ENCODE measurements at places on chromosomes 2 and 18.
A peak's percentile ranks its signal among the peaks of the same experiment; 100 is the strongest.

DNA sequence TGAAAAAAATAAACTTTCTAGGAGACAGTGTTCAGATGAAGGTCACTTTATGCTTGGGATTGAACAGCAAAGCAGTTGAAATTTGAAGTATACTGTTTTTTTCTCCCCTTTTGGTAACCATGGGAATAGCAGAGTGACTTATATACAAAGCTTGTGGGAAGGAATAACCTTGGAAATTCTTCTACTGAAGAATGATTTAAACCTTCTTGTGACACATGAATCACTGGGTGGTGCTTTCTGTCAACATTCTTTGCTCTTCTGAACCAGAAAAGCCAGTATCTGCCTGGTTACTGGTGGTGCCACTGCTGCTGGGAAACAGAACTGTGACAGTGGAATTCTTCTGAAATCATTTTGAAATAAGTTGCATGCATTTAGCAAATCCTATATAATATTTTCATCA, 39.4 kb upstream of the RND3 start:
- DNase-seq = no peak

- no peak for DNase-seq
These were observed 103.3 kb downstream of the COL6A3 start for GRCh38 chr2:237310515-237311114.

GRCh38 chr2:138626148-138626547, 124.6 kb downstream of the SPOPL start:
- no peak for DNase-seq

- DNase-seq = no peak
These were observed 20.5 kb downstream of the SETBP1 start for GRCh38 chr18:44701227-44701626.

- no peak for DNase-seq
These were observed at the start of gene OTOF for GRCh38 chr2:26477911-26478253. TSS of gene OTOF (minus strand) at chr2:26478124.

DNA sequence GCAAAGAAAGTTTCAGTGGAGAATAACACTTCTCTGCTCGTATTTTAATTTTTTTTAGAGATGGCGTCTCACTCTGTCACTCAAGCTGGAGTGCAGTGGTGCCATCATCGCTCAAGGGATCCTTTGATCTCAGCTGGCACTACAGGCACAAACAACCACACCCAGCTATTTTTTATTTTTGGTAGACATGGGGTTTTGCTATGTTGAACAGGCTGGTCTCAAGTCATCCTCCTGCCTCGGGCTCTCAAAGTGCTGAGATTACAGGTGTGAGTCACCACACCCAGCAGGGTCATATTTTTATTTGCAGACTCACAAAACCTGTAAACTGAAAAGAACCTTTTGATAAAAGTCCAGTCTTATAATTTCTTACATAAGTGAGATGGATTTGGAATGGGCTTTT, 2.6 kb downstream of the TRAK2 start:
- DNase-seq = peak; percentile 56

DNA sequence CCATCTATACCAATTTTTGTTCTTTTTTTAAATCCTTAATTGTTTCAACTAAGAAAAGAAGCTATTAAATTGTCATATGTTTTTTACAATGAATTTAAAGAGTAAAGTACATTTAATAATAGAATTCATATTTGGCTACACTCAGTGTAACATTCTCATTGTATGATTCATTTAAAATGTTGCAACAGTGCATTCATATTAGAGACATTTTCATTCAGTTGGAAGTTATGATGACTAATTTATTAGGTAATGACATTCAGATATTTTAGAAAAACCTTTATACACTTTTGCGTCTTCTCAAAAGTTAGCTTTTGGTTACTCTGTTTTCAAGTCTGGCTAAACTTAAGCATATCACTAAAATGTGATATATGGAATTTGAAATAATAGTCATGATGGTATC, 887.5 kb upstream of the NRXN1 start:
- DNase-seq = no peak

DNA sequence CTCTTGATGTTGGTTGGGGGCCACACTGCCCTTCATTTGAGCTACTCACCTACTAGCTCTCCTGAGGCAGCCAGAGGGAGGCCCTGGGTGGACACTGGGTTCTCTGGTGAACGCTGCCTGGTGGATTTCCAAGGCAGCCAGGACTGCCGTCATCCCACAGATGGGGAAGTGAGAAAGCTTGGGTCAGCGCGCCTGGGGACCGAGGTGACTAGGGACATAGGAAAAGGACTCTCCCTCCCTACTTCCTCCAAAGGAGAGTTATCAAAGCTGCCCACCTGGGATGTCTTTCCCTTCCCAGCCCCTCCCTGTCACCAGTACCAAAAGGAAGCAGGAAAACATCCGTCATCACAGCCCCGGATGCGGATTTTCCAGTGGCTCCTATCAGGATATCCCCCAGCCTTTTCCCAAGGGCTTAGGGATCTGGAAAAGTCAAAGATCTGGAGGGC, 3.8 kb upstream of the SEMA4C start:
- no peak for DNase-seq

DNA sequence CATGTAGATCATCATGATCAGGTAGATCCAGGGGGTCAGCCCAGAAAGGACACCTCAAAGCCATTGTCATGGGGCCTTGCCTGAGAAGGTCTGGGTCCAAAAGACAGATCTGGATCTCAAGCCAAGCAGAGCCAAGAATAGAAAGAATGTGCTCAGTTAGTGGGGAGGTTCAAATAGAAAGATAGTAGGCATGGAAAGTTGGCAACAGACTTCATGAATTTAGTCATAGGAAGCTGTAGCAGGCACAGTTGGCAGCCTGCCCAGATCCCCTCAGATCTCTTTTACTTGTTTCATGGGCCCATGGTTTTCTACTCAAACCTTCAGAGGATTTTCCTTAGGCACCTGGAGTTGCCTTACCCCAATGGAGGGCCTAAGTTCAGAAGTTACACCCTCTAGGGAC, 767.0 kb downstream of the SLC4A3 start:
- DNase-seq = no peak

GRCh38 chr2:102801858-102802699, 40.2 kb downstream of the TMEM182 start:
- DNase-seq = no peak

DNA sequence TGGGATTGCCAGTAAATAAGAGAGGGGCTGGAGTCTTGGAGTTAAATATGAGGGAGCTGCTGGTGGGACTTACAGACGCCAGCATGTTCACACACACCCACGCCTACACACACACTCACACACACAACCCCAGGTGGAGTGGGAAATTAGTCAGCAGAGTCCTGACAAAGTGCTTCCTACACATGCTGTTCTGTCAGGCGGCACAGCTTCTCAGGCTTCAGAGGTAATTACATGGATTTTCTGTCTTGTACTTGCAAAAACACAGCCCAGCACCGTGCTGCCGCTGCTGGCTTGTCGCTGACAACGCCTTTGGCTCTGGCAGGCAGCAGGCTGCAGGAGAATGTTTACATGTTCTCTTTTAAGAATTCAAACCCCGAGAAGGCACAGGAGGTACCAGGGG, 1186.3 kb upstream of the CELF4 start:
- DNase-seq = no peak

GRCh38 chr2:206245265-206245672, 29.2 kb upstream of the ZDBF2 start:
- no peak for DNase-seq

- DNase-seq = peak; percentile 66
These were observed 24.0 kb downstream of the RAX start for GRCh38 chr18:59249199-59249774.

GRCh38 chr2:189900726-189901125, 116.5 kb downstream of the PMS1 start:
- no peak for DNase-seq

- no peak for DNase-seq
These were observed 23.0 kb upstream of the RTN4 start for GRCh38 chr2:55073000-55073983.

DNA sequence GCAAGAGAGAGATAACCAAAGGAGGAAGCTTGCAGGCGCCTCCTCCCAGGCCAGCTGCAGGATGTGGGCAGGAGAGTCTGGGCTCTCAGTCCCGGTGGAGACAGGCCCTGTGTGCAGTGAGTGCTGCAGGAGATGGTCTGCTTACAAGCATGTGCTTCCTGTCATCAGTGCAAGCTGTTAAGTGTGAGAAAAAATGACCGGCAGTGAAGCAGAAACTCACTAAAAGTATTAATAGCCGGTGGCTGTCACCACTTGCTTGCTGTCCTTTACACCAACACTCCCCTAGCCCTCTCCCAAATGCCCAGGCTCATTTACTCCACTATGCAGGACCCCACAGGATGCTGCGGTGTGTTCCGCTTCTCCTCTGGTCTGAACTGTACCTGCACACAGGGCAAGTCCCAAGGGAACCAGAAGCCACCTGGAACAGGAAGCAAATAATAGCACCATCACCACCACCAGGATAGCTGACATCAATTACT, 435.6 kb upstream of the HS6ST1 start:
- no peak for DNase-seq

GRCh38 chr2:157872791-157873190, 3.3 kb downstream of the ACVR1 start:
- DNase-seq = no peak

- DNase-seq = no peak
These were observed 697.5 kb downstream of the TMEM182 start for GRCh38 chr2:103459283-103459682.

DNA sequence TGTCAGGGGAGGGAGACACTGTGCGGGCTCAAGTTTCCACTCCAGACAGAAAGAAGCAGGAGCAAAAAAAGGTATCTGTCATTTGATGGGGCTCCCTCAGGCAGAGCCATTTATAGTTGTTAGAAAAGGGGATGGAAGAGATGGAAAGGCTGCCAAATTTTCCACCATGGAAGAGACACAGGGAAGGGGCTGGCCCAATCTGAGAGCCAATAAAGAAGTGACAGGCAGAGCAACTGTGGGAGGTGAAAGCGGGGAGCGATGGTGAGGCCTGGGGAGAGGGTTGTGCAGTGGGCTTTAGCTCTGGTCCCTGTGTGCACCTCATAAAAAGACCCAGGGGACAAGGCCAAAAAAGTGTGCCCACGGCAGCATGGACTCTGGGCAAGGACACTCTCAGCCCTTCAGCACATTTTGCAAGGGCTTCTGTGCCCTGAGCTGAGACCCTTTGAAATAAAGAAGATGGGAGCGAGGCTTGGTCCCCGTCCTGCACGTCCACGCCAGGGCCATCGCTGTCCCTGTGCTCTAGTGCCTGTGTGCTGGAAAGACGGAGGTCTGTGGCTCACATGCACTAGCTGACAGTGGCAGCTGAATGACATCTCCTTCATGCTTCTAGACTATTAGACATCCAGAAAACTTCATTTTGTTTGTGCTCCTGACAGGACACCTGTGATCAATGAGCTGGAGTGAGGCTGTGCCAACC, 456.7 kb upstream of the HS6ST1 start:
- no peak for DNase-seq

DNA sequence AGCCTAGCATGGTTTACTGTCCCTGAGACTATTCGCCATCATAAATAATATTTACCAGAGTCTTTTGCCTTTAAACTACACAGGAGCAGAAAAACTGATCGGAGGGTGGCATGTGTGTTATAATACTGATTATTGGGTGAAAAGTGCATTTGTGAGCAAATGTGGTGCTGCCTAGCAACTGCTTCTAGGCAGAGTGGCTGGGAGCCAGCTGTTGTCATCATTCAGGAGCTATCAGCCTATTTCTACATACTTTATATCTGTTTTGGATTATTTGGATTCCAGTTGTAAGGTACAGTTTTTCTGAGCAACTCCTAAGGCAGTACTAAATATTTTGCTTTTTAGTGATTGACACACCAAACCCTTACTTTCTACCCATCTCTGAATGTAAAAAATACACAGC, 75.0 kb upstream of the MSTN start:
- no peak for DNase-seq

DNA sequence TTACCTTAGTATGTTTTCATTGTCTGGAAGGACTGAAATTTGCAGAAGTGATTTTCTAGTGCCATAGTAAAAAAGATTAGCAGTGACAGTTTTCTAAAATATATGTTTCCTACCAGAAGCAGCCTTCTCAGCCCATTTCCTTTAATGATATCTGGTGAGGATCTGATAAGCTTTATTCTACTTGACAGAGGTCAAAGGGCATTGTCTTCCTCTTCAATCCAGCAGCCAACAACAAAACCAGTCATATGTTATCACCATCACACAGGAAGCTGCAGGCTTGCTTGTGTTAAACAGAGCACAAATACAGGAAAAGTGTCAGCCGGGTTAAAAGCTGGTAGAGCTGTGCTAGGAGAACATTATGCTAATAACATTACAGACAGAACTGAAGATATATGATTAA, 35.6 kb upstream of the ZSWIM2 start:
- DNase-seq = no peak

- no peak for DNase-seq
These were observed 22.9 kb upstream of the ASB1 start for GRCh38 chr2:238403632-238404405.

DNA sequence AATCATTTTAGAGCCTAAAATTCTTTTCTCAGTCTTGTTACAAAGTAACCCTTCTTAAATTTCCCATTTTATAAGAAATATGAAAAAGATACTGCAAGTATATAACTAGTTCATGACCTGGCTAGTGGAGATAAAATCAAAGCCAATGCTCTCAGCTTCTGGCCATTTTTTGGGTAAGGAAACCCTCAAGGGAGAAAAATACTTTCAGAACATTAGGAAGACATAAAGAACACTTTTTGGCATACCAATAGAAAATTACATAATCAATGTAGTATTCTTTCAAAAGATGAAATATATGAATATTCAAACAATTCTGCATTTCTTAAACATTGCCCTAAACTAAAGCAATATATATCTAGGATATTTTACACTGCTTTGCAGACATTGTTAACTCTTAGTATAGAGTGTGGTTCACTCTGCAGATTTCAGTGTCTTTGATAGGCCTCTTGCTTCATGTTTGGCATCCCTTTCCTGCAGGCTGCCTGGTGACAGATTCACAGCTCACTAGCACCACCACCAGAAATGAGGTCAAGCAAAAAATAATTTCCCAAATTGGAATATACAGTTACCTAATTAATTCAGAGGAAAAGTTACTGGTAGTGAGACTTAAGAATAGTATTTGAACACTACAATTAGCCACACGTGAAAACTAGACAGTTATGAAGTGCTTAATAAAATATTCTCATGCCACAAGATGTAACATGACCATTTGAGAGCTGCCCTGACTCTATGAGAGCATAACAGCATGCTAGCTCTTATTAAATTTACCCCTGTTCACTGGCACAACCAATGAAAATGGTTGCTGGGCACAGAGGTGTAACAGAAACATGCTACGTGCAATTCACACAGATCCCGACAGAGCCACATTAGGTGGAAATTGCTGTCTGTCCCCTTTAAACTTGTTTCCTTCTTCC, 36.0 kb downstream of the PAIP2B start:
- no peak for DNase-seq

- DNase-seq = no peak
These were observed 1246.0 kb upstream of the ZEB2 start for GRCh38 chr2:145765874-145766273.

- no peak for DNase-seq
These were observed 25.2 kb upstream of the FAM110C start for GRCh38 chr2:71309-72035.

DNA sequence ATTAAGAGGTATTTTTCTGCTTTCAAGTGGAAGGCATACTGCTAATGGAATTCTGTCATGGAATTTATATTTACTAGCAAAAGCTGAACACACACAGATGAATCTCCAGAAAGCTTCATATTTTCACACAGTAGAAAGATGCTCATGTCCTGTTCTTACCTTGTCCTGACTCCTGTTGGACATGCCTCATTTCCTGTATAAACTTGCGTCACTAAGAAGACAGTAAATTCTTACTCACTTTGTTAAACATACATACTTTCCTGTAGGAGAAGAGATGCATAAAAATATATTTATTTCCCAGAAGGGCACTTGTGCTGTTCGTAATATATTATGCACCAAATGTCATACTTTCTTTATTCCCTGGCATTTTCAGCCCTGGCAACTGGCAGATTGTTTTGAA, 238.3 kb upstream of the RASGRP3 start:
- no peak for DNase-seq

Data from activated naive CD4-positive, alpha-beta T cell treated with anti-CD3 and anti-CD28 coated beads for 36 hours (primary cell).